ENCODE measurements at places on chromosomes 12 and 14.

GRCh38 chr12:6644257-6644596, 3.0 kb downstream of the ACRBP start:
- DNase-seq = no peak

DNA sequence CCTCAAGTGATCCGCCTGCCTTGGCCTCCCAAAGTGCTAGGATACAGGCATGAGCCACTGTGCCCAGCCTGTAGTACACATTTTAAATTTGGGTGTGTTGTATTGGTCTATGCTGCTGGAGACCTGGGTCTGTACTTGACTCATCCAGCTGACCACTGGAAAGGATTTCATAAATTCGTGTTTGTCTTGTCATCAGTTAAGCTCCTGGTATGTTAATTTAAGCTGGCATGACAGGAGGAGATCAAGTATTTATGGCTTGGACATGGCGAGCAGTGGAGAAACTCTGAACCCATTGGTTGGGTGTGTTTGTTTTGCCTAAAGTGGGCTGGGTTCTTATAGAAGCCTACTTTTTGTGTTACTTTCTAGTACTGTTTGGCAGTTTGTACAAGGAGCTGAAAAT, 24.2 kb downstream of the YY1 start:
- no peak for DNase-seq

DNA sequence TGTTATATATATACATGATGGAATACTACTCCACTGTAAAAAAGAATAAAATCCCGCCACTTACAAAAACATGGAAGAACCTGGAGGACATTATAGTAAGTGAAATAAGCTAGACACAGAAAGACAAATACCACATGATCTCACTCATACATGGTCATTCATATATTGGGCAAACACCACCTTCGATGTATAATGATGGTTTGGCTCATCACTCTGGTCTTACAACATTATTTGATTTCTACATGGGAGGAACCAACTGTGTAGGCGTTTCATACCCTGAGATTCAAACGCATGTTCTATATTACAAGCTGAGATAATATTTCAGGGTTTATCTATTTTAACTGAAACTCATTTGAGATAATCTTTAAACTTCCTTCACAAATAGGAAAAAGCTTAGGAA, 48.3 kb downstream of the ABCD2 start:
- DNase-seq = no peak

- no peak for DNase-seq
These were observed 65.0 kb downstream of the SERPINA3 start for GRCh38 chr14:94677213-94677612.

GRCh38 chr12:73531752-73532151, 1005.9 kb upstream of the ATXN7L3B start:
- DNase-seq = no peak

DNA sequence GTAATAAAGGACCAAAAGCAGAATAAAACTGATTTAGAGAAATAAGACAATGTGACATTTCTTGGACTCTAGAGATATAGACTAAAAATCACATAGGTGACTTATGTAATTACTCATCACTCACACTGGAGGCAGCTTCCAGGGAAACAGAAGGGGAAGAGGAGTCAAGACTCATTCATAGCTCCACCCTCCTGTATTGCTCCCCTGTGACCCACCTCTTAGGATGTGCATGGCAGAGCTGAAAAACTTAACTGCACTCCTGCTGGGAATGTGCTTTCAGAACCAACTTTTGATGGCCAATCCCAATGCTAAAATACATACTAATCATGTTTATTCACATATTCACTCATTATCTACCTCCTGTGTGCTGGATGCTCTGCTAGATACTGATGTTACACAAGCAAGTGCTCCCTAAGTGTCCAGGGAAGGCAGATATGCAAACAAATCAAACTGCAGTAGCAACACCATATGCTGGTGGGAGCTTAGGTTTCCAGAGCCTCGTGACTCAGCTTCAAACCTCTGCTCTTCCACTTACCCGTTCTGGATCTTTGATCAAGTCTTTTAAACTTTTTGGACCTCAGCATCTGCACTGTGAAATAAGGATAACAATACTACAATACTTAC, 316.1 kb downstream of the GALC start:
- no peak for DNase-seq

DNA sequence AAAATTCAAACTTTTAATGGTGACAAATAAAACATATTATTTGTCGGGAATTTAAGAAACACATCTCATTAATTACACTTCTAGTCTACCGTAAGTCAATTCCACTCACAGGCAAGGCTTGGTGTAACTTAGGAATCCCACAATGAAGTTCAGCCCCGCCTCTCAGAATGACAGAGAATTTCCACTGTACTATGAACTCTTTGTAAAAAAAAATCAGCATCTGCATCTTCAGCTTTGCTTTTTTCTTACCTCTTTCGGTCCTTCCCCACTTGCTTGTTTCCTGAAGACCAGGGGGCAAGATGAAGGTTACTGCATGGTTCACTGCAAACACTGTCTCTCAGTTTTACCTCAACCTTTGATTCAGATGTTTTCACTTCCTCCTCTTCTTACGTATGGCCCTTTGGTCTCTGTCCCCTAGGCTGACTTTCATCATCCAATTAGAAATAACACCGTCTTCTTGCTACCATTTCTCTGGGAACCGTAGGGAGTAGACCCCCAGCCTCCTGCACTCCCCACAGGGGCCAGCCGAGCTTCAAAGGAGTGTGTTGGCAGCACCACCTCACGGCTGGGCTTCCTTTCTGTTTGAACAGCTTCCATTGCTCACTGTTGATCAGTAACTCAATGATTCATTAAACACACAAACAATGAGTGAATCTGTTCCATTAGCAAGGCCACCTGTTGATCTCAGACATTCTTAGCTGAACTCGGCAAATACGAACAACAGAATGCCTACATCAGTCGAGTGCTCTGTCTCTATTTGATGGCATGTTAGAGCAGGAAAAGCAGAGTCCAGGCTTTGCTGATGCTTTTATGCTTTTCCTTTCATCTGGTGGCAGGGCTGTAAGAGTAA, 343.0 kb downstream of the BMP4 start:
- DNase-seq = no peak

DNA sequence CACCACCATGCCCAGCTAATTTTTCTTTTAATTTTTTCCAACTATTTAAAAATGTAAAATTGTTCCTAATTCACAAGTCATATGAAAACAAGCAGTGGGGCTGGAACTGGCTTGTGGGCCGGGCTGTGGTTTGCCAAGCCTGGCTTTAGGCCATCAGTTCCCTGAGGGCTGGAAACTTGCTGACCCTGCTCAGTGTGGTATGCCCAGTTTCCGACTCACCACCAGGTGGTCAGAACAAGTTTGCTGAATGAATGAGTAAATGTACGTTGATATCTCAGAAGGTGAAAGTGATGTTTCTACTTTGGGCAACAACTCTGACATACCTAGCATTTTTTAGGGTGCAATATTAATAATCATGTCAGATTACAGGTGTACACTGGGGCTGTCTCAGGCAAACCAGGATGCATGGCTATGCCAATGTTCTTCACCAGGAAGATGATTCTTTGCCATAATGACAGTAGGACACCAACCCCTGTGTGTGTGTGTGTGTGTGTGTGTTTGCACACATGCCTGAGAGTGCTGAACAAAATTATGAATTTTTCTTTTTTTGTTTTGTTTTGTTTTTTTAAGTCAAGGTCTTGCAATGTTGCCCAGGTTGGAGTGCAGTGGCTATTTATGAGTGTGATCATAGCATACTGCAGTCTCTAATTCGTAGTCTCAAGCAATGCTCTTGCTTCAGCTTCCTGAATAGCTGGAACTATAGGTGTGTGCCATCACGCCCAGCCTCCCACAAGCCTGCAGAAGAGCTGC, 106.1 kb downstream of the PTPN11 start:
- no peak for DNase-seq

GRCh38 chr14:71006200-71006563, 98.9 kb downstream of the PCNX1 start:
- no peak for DNase-seq

All from prostate gland (tissue), 2 donors.